Thoracic aorta (tissue), 2 donors: ENCODE measurements at places on chromosomes 12 and 14. TPM values are rescaled to one million over a fixed set of nuclear protein-coding genes. Genes with fewer than 3 reads are reported as not detected.

The RNF212B gene
- not detected for total RNA-seq

- no peak for DNase-seq
Measured at GRCh38 chr12:107474639-107475539, 210.7 kb upstream of the PWP1 start.

The MEG3 gene
- 127 TPM for total RNA-seq

GRCh38 chr12:106037524-106038298, 101.0 kb downstream of the NUAK1 start:
- DNase-seq = no peak

DNA sequence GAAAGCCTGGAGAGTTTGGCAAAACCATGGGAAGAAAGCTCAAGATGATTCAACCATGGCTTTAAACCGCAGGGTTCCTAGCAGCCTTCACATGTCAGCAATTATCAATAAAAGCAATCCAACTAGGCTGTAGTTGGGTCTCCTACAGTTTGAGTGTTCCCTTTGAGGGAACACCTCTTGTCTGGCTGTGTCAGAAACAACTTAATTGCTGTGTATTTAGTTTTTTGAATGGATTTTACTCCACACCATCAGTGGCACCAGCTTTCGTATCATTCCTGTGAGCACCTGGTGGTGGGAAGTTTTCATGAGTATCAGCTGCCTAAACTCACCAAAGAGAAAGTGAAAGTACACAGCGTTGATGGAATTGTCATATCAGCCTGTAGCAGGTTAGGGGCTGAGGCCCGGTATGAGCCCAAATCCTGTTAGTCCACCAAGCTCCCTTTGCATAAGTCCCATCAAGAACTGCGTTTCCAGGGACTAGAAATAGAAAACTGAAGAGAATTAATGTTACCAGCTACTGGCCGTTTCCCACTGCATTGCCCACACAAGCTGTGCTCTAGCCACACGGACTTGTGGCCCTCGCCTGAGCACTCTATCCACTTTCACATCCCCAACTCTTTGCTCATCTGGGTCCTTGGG, 10.9 kb upstream of the IL26 start:
- DNase-seq = no peak

- no peak for DNase-seq
Measured at GRCh38 chr14:93961620-93962019, 14.8 kb downstream of the ASB2 start.

GRCh38 chr14:22962061-22962676, 5.3 kb upstream of the HAUS4 start:
- no peak for DNase-seq

- no peak for DNase-seq
Measured at GRCh38 chr12:103757248-103757647, 83.8 kb downstream of the NT5DC3 start.

DNA sequence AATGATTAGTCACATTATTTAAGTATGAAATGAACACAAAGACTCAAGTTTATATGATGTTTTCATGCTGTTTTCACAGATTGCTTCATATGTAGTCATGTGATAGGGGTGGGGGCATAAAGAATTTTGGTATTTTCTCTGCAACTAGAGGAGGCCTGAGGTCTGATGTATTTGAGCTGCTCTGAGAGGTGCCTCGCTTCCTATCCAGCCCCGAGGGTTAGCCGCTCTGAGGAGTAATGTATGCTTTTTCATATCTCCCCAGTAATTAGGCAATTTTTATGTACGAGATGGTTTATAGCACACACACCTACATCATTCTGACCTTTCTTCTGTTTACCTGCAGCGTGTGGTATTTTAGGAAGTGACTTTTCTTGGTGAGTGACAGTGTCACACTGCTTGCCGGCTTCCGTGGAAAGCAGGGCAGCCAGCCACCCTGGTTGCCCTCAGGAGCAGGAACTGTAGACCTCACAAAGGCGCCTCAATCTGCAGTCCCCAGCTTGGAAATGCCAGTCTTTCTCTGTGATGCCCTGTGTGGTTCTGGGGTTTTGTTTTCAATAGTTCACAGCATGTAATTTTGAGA, 106.4 kb downstream of the VRK1 start:
- no peak for DNase-seq
